Astrocyte of the spinal cord (primary cell): ENCODE measurements at places on chromosomes 7 and 10.
A peak's percentile ranks its signal among the peaks of the same experiment; 100 is the strongest.

- DNase-seq = no peak
Observed at GRCh38 chr10:62463364-62463763, 89.2 kb downstream of the ZNF365 start.

- DNase-seq = peak; percentile 55
Observed at GRCh38 chr10:76126607-76127527, 695.4 kb downstream of the LRMDA start.

- DNase-seq = peak; percentile 71
Observed at GRCh38 chr10:13993169-13993568, 337.6 kb downstream of the FRMD4A start.

- DNase-seq = no peak
Observed at GRCh38 chr10:102581981-102582580, 62.2 kb upstream of the TRIM8 start.

GRCh38 chr10:113843972-113844485, 9.9 kb downstream of the DCLRE1A start:
- no peak for DNase-seq

GRCh38 chr10:36232935-36233334, 590.8 kb upstream of the FZD8 start:
- DNase-seq = no peak

DNA sequence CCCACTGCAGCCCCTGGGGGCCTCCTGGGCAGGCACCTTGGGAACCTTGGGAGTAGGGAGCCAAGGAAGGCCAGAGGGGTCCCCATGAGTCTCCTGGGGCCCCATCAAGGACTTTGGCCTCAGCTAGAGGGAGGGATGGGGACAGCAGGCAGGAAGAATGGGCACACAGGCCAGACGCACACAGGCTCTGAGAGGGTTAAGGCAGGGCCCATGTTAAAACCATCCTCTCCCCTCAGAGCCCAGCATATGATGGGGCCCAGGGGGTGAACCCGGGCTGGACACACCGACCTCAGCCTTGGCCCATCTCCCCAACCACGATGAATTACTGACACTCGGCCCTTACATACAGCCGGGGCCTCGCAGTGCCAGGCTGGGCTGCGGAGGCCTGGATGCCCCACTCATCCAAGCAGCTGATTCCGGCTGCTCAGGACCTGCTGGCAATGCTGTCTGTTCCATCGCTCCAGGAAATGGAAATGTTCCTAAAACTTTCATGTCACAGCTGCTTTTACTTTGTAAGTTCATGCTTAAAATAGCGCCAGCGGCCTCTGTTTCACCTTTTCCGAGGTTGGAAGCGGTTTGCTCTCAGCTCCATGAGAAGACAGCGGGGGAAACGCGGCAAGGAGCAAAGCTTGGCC, 17.3 kb upstream of the INPP5A start:
- peak; percentile 87 for DNase-seq
